ENCODE measurements at places on chromosomes 1 and 21. TPM values are rescaled to one million over a fixed set of nuclear protein-coding genes. Genes with fewer than 3 reads are reported as not detected.

SLC45A1 gene
- total RNA-seq = 4.9 TPM

SELENOF gene
- 148 TPM for total RNA-seq

B3GALT5 gene
- 6.4 TPM for total RNA-seq

GRIK1 gene
- 5.4 TPM for total RNA-seq

GPR153 gene
- 25.0 TPM for total RNA-seq

RHOU gene
- total RNA-seq = 39.8 TPM

LCE3E gene
- total RNA-seq = not detected

TEX38 gene
- 0.57 TPM for total RNA-seq

NMNAT2 gene
- total RNA-seq = 0.69 TPM

ABCA4 gene
- 14.4 TPM for total RNA-seq

SLFNL1 gene
- total RNA-seq = 1.2 TPM

MFSD2A gene
- 6.9 TPM for total RNA-seq

NPR1 gene
- total RNA-seq = 5.9 TPM

FCN3 gene
- total RNA-seq = 0.24 TPM

TTC24 gene
- not detected for total RNA-seq

CFAP107 gene
- not detected for total RNA-seq

INTS11 gene
- 165 TPM for total RNA-seq

ATP6V1G3 gene
- total RNA-seq = not detected

LEFTY1 gene
- 1.7 TPM for total RNA-seq

SPATA45 gene
- total RNA-seq = not detected

AK2 gene
- 136 TPM for total RNA-seq

BCL2L15 gene
- 0.27 TPM for total RNA-seq

SLC25A34 gene
- 6.6 TPM for total RNA-seq

GNAT2 gene
- total RNA-seq = not detected

LRRC8B gene
- total RNA-seq = 13.9 TPM

CLCA1 gene
- not detected for total RNA-seq

SLAMF9 gene
- total RNA-seq = not detected

SMCP gene
- total RNA-seq = not detected

CADM3 gene
- total RNA-seq = 2.9 TPM

TMEM52 gene
- total RNA-seq = 2.5 TPM

PDPN gene
- total RNA-seq = 102 TPM

RAB3B gene
- total RNA-seq = 4.0 TPM

PLA2G2D gene
- not detected for total RNA-seq

AKR7A2 gene
- total RNA-seq = 52.7 TPM

TAS1R1 gene
- total RNA-seq = not detected

IVL gene
- total RNA-seq = 0.11 TPM

FAM167B gene
- total RNA-seq = 1.8 TPM

SERTAD4 gene
- total RNA-seq = 8.2 TPM

S100A7 gene
- not detected for total RNA-seq

C4BPB gene
- total RNA-seq = 0.47 TPM

BATF3 gene
- total RNA-seq = 1.0 TPM
